ENCODE measurements at places on chromosomes 1 and 21.

DNA sequence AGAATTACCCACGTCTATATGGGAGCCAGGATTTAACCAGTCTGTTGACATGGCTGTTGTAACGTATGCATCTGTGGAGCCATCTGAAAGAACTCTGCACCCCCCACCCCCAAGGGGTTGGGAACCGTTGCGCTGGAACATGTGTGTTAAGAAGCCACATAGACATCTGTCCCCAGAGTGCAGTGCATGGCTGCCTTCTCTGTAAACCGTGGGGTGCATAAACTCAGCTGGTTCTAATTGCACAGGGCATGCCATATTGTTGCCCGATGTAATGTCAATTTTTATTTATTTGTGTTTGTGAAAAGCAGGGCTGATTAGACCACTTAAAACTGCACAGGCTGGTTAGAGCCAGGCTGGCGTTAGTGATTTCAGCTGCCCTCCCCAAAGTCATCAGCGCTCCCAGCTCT, 70.1 kb upstream of the ROR1 start:
- DNase-seq, result no peak

DNA sequence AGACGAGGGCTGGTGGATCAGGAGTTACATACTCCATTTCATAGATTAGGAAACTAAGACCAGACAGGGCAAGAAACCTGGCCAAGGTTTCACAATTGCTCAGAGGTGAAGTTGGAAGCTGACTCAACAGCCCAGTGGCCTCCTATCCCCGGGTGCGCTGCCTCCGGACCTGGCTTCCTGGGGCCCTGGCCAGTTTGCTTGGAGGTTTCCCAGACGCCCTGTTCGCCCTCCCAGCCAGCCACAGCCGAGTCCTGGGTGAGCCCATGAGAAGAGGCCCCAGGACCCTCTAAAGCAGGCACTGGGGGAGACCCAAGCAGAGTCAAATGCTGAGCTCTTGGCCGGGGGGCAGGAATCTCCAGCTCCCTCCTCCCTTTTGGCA, 180.1 kb downstream of the ZBTB18 start:
- no peak for DNase-seq

DNA sequence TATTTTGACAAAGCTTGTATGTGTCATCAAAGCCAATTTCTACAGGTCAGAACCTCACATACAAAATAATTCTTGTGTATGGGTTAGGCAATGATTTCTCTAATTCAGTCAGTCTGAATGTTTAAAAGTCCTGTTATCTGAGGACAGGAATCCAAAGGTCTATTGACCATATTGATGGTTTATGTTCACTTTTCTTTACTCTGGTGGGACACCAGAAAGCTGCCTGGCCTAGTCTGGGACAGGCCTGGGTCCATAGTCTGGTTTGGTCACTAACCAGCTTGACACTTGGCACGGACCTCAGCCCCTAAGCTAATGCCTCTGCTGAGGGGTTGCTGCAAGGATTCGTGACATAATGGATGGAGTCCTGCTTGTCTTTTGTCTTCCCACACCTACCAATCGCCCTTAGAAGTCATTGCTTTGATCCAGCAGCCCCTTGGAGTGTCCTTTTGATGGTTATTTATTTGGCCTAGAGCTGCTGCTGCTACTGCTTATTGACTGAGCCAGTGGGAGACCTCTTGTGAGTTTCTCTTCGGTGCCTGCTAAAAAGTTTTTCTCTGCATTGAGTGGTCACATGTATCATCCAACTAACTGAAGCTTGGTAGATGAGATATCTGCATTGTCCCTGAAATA, 15.7 kb downstream of the IFNAR2 start:
- DNase-seq, result no peak

- DNase-seq, result no peak
Measured at GRCh38 chr1:218421531-218421930, 76.4 kb downstream of the TGFB2 start.

- DNase-seq, result no peak
Measured at GRCh38 chr1:230498704-230499103, 72.6 kb upstream of the PGBD5 start.

GRCh38 chr1:154821083-154821482, 49.0 kb downstream of the KCNN3 start:
- DNase-seq, result no peak

DNA sequence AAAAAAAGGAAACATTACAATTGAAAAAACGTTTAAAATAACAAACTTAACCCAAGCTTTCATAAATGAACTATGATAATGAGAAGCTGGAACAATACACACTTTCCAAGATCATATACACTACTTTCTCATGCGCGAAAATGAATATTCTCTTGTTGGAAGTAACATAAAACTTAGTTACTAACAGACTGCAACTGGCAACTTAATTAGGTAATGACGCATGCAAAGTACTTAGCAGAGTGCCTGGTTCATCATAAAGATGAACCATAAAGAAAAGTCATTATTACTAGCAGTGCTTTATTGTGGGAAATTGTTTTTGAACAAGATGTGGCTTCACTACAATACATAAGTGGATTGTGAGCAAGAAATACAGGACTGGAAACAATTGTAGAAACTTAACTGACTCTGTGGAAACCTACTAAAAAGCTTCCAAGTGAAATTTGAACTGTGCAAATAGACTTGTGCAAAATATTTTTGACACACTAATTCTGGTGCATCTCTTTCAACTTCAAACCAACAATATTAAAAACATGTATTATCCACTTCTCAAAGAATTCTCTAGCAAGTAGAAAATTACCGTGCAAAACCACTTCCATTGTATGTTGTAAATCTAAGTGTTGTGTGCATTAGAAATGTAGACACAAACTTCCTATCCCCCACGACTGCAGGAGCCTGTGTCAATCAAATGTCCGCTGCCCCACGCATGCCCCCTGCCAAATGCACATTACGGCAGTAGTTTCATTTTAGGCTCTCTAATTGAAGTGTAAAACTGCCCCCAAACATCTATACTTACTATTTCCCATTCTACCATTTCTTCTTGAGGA, 2.0 kb downstream of the ARHGAP29 start:
- DNase-seq, result no peak

DNA sequence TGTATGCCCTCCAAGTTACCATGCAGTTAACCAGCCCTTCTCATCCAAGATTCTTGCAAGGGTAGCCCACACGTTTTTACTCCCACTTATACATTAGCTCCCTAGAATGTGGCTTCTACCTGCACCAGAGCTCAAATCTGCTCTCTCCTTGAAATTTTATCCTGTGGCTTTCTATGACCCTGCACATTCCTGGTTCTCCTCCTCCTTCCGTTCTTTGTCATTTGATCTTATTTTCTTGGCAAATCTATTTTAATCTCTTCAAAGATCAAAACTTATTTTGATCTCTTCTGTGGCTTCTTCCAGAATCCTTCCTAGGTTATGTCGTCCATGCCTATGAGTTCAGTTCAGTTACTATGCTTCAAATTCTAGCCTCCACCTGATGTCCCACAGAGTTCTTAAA, 115.6 kb upstream of the GUCA2B start:
- no peak for DNase-seq

- DNase-seq, result no peak
Measured at GRCh38 chr1:89965193-89965768, 29.6 kb upstream of the ZNF326 start.

DNA sequence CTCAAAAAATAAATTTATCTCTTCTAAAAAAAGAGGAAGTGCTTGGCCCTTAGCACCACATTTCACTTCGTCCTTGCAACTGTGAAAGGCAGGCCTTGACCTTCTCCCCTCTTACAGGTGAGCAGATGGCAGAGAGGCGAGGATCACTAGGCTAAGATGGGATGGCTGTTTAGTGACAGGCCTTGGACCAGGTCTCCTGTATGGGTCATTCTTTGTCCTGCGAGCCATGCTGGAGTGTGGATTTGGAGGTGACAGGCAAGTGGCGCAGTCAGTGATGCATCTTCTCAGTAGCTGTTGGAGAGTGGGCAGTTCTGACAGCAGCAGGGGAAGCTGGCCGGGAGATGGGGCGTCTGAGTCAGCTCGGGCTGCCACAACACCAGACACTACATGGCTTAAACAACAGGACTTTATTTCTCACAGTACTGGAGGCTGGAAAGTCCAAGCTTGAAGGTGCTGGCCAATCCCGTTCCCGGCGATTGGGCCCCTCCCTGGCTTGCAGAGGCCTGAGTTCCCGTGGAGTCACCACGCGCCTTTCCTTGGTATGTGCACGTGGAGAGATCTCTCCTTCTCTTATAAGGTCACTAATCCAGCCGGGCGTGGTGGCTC, 16.5 kb downstream of the SLC27A3 start:
- no peak for DNase-seq

GRCh38 chr1:147892216-147892615, 10.4 kb upstream of the GJA8 start:
- no peak for DNase-seq

DNA sequence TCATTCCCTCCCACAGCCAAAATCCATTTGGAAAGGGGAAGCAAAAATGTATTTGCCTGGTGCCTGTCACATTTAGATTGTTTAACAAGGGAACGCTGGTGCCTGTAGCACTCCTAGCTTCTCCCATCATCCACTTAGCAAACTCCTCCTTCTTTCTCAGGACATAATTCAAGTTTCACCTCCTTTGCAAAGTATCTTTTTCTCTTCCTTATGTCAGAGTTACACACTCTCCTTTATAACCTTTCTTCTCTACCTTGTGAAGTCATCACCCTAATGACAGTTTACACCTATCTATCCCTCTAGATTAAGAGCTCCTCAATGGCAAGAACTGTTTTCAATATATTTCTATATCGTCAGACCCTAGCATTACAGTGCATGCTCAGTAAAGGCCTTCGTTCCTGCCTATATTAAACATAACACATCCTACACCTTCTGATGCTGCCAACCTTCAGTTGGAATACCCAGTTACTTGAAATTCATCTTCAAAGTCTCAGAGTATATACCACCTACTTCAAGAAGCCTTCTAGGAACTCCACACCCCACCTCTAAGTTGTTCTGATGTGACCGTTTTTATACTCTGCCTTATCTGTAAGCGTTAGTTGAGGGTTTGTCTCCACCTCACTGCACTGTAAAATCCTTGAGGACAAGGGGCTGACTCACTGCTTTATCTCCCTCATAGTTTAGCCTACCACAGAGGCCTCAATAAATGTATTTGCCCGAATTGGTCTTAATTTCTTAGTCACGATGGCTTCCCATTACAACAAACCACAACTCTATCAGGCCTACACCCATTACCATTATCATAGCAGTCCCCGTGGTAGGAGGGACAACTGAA, 1.0 kb upstream of the EPS15 start:
- DNase-seq, result no peak

DNA sequence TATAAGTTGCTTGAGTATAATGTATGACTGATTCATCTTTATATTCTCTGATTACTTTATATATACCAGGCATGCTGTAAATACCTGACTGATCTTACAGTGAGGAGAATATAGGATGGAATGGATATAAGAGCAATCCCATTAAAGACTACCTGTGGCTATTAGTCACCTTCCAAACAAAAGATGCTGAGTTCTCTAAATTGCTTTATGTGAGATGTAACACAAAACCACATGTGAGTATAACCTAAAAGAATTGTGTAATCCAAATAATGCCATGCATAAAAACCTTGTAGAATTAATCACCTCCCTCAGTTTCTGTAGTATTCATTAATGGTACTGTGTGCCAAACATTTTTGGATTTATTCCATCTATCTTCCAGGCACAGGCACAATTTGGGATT, 134.6 kb upstream of the LRRC7 start:
- DNase-seq, result no peak

- no peak for DNase-seq
Measured at GRCh38 chr1:228988664-228989063, 253.4 kb downstream of the RHOU start.

DNA sequence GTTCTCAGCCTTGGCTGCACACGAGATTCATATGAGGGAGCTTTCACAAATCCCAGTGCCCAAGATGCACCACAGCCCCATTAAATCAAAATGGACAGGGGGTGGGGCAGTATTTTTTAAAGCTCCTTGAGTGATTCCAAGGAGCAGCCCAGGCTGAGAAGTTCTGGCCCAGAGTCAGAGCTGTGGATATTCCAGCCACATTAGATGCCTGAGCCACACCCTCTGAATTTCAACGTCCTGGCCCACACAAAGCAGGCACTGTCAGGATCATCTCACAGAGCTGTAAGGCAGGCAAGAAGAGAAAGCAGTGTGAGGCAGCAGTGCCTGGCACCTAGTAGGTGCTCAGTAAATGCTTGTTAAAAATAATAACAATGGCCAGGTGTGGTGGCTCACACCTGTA, 37.4 kb downstream of the PAX7 start:
- no peak for DNase-seq

GRCh38 chr1:207003210-207003609, 29.3 kb downstream of the C1orf116 start:
- no peak for DNase-seq

DNA sequence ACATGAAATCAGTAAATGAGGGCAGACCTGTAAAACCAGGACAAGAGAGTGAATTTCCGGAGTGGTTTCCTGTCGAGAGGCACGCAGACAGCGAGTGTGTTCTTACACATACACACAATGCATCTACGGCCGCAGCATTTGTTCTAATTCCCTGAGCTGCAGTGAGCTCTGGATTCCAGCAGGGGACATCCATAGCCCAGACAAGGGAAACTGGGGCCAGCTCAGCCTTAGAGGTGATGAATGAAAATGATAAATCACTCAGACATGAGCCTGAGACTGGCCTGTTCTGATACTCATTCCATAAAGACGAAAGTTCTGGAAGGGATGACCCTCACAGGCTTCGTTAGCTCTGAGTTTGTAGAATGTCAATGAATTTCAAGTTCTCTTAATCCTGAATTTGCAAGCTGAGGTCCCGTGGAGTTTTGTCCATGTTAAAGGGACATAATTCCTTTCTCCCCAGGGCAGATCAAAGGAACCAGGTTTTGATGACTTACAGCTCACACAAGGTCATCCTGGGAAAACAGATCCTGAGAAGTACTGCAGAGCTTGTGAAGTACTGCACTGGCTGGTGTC, 207.9 kb upstream of the C1orf87 start:
- peak; percentile 58 for DNase-seq

DNA sequence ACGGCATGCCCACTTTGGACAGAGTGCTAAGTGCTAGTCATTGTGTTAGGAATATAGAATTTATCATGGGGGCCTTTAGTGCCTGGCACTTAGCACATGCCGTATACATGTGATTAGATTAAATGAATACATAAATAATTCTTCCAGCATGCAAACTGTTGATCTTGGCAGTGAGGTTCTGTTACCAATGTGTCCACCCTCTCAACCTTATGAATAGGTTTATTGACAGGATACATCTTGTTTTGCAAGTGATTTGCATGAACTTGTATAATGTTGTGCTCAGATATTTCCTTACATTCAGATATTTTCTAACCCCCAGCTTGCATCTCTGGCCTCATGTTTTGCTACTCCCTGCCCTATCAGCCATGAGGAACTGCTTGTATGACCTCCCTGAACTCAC, 60.3 kb upstream of the ZNF648 start:
- DNase-seq, result no peak
